ENCODE measurements at places on chromosomes 4 and X. TPM values are rescaled to one million over a fixed set of nuclear protein-coding genes. Genes with fewer than 3 reads are reported as not detected.

BLTP1 gene
- 19.0 TPM for total RNA-seq

DNA sequence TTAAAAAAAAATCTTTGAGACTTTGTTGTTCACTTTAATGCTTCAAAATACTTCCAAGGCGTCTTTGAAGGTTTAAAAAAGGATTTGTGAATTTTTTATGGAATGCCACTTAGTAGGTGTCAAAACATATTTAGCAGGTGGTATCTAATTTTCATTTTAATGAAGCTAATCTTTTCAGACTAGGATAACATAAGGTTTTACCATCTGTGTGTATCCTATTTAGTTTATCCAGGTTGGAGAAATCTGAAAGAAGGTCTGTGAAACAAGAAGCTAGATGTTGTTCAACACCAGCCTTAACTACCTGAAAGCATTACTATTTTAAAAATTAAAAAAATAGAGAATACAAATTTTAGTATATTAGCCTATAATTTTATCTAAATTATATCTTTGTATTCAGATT lies 193.4 kb downstream of the GRID2 start:
- H3K4me3 ChIP-seq, result no peak overlapping the region
- H3K27me3 ChIP-seq, result no peaks in the 10 kb centered on the region
- DNase-seq, result no peak

GRCh38 chr4:113643505-113643904 lies 118.0 kb downstream of the CAMK2D start:
- H3K27ac ChIP-seq, result no peak overlapping the region
- peaks cover 30% of the 10 kb centered on the region for H3K36me3 ChIP-seq
- no peaks in the 10 kb centered on the region for H3K27me3 ChIP-seq
- DNase-seq, result no peak

DNA sequence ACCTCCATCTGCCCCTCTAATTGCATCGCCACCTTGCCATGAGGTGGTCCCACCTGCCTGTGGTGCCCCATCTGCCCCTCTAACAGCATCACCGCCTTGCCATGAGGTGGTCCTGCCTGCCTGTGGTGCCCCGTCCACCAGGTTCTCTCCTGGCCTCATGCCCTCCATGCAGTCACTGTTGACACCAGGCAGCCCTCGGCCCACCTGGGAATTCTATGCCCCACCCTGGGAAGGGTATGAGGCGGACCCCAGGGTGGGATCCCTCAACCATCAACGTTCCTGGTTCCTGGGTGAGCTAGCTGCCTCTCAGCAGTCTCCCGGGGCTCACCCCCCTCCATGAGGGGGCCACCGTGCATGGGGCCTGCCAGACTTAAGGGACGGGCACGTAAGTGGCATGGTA lies 38.9 kb downstream of the ACOX3 start:
- H3K27ac ChIP-seq, result no peak overlapping the region
- no peaks in the 10 kb centered on the region for H3K27me3 ChIP-seq
- H3K4me1 ChIP-seq, result no peaks in the 10 kb centered on the region
- no peak for DNase-seq
- H3K36me3 ChIP-seq, result peaks cover 6% of the 10 kb centered on the region
- H3K4me3 ChIP-seq, result no peak overlapping the region

GPR143 gene
- not detected for total RNA-seq

- H3K27me3 ChIP-seq, result no peaks in the 10 kb centered on the region
- H3K36me3 ChIP-seq, result peaks cover 26% of the 10 kb centered on the region
- H3K4me3 ChIP-seq, result peak overlapping the region; percentile 89
- H3K27ac ChIP-seq, result peak overlapping the region; percentile 88
- peak; percentile 73 for DNase-seq
Observed at GRCh38 chrX:153723351-153724251, 586 bp downstream of the BCAP31 start.

DNA sequence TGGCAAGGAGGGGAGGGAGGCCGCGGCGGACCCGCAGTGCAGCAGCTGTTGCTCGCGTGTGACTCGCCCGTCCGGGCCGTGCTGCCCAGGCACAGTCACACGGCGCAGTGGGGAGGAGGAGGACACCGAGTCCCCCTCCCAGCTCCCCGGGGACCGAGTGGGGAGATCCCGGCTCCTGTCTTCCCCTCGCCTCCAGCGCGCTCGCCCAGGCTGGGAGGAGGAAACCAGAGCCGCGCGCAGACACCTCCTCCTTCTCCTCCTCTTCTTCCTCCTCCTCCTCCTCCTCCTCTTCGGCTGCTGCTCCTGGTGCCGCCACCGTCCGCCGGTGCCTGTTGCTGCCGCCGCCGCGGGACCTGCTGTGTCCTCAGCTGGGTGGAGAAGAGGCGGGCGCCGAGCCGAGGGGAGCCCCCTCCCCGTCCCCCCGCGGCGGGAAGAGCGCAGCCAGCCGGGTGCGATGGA lies at the start of gene TBC1D1:
Gene TBC1D1, plus strand, starts transcription at position 284 of the 459 bp plus-strand sequence. CDS start 11,012 bp downstream, outside the sequence.
- peak within 1 kb of the TSS; percentile 94 for H3K27ac ChIP-seq
- peaks cover 3% of the 10 kb centered on the region for H3K36me3 ChIP-seq
- DNase-seq, result peak; percentile 59
- peak within 1 kb of the TSS; percentile 80 for H3K4me3 ChIP-seq

Data from activated CD8-positive, alpha-beta T cell treated with anti-CD3 and anti-CD28 coated beads for 36 hours (primary cell).